Left cardiac atrium (tissue), 4 donors: ENCODE measurements at places on chromosomes 2 and 18. TPM values are rescaled to one million over a fixed set of nuclear protein-coding genes. Genes with fewer than 3 reads are reported as not detected.

The SCYGR4 gene
- total RNA-seq, result not detected

The GALR1 gene
- 0.03 TPM for total RNA-seq

The LCT gene
- total RNA-seq, result not detected

The RFX8 gene
- not detected for total RNA-seq

The RSAD2 gene
- total RNA-seq, result 8.0 TPM

The MYOM1 gene
- 351 TPM for total RNA-seq

The RNU2-63P gene
- total RNA-seq, result not detected

The HTR2B gene
- 6.9 TPM for total RNA-seq

The CTAGE1 gene
- not detected for total RNA-seq

DNA sequence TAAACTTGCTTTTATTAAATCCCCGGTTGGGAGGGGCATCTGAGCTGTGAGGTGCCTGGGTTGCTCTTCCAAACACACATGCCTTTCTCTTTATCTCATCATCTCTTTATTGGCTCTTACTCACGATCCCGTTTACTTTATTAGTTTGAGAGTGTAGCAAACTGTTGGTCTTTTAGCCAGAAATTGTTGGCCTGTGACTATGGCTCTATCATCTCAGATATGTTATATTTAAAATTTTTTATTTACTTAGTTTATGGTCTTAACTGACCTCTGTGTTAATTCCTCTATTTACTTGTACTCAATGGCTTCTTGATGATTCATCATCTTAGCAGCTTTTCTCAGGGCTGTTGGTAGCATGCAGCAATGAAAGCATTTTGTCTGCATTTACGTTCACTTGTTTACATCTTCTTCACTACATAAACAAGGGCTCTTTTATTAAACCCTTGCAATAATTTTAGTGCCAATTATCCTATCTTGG lies 408.4 kb downstream of the HRH4 start:
- no peak for DNase-seq

DNA sequence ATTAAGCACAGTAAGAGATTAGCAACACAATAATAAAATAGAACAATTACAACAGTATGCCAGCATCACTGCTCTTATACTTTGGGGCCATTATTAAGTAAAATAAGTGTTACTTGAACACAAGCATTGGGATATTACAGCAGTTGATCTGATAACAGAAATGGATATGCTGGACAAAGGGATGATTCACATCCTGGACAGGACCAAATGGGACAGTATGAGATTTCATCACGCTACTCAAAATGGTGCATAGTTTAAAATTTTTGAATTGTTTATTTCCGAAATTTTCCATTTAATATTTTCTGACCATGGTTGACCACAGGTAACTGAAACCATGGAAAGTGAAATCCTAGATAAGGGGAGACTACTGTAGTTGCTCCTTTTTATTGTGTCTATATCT lies 138.2 kb downstream of the UBR3 start:
- DNase-seq, result no peak

- peak; percentile 13 for DNase-seq
Measured at GRCh38 chr2:238274152-238274865, 14.1 kb downstream of the PER2 start.

DNA sequence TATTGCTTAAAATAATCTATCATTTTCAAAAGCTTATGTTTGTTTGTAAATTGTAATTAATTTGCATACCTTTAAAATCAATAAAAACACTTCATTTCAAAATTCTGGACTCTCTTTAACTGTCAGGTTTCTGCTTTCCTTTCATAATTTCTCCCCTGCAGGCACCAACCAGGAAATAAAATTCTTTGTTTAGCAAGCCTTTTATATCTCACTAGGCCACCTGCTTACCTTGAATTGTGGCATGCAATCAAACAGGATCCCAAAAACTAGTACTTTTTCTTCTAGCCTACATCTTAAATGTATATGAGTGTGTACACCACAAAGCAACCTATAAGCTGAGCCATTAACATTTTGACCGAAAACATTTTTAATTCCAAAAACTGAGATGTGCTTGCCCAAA lies 233.1 kb downstream of the NR4A2 start:
- DNase-seq, result no peak

GRCh38 chr2:18977409-18977808 lies 381.0 kb downstream of the OSR1 start:
- no peak for DNase-seq

- no peak for DNase-seq
Measured at GRCh38 chr18:35923939-35924684, 48.4 kb upstream of the RMP24 start.

DNA sequence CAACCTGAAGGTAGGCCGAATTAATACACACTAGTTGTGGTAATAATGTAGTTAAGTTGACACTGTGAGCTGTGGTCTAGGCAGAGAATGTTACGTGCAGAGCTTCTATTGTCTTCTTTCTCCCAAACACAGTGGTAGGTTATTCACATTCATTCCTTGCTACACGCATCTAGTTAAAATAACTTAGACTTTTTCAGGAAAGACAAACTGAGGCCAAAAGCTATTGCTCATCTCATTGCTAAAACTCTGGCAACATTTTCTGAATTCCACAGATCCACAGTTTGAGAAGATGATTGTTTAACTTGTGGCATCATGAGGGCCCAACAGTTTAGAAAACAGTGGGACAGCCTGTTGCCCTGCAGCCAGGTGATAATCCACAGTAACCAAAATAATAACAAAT lies 850.4 kb upstream of the FSHR start:
- no peak for DNase-seq

DNA sequence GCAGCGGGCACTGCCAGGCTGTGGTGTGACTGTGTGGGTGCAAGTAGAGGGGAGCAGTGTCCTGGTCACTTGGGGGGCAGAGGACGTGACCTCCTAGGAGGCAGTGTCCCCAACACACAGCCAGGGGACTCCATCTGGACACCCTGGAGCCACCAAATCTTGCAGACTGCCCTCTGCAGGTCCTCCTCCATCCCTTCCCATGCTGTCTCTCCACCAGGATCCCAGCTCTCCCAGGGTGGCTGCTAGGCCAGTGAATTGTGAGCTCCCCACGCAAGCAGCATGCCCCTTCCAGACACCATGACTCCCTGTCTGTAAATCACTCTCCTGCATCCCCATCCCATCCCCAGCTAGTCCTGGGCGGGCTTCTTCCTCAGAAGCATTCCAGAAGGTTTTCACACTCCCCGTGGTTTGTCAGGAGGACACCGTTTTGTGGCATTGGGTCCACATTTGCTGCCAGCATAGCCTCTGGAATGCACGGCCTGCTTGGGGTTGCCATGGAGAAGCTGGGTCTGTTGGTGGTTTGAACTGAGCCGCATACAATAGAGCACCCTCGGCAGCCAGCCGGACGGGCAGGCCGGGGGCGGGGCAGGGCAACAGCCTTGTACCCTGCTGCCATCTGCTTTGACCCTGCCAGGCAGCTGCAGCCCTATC lies 210.7 kb downstream of the KLHL29 start:
- DNase-seq, result no peak

DNA sequence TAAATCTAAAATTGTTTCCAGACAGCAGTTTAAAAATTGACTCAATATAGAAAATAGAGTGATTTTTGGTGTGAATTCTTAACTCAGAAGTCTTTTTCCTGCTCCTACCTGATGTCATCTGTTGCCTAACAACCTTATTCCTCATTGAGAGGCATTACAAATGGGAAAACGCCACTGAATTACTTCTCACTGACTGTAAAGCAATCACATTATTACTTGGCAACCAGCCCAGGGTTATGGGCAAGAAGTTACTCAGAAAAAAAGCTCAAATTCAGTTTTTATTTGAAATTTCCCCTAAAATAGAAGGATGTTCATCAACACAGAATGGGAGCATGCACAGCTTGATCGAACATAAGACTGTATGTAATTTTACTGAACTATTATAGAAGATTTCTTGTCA lies 201.8 kb upstream of the GULP1 start:
- no peak for DNase-seq

- DNase-seq, result no peak
Measured at GRCh38 chr18:6960656-6961055, 156.9 kb downstream of the LAMA1 start.

DNA sequence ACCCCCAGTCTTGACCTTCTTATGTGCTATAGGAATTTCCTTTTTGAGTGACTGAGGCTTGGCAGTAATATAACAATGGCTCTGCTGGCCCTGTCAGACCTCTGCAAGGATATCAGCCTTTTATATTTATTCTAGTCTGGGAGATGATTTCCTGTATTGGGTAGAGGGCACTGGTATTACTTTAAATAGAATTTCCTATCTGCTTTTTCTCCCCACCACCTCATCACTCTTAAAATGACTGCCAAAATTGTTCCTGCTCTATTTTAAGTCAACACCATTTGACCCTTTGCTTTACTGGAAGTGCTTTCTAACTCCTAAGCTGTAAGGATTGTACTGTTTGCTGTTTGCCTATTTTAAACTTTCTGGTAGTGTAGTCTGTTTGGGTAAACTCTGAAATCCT lies 658.4 kb upstream of the FSHR start:
- DNase-seq, result no peak

DNA sequence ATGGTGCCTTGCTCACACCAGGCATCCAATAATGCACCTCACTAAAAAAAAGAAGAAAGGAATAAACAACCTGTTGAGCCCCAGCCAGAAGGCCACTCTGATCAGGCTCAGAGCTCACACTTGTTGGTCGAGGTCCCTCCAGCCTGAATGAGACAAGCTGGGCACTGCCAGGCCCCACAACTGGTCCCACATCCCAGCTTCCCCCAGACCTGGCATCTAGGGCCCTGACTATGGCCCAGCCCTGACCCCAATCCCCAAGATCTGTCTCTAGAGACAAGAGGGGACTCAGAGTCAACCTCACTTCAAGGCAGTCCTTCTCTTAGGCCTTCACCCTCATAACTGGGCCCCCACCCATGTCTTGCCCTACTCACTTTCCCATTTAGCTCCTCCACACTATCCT lies 22.4 kb downstream of the TEX51 start:
- DNase-seq, result no peak

GRCh38 chr2:138600732-138601457 lies 99.3 kb downstream of the SPOPL start:
- no peak for DNase-seq

DNA sequence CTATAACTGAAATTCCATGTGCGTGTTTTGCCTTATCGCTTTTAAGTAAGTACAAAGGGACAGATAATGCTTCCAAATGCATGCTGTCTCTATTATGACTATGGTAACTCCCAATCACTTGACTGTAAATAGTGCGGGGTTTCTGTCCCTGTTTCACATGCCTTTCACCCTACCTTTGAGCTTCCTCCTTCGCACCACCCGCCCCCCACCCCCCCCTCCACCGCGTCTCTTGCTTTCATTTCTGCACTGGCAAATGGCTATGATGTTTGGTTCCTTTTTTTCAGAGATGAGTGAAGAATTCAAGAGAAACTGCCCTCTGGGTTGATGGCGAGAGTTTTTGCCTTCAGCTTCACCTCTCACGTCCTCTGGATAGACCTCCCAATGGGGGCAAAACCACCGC lies 25.0 kb upstream of the SPP2 start:
- no peak for DNase-seq

DNA sequence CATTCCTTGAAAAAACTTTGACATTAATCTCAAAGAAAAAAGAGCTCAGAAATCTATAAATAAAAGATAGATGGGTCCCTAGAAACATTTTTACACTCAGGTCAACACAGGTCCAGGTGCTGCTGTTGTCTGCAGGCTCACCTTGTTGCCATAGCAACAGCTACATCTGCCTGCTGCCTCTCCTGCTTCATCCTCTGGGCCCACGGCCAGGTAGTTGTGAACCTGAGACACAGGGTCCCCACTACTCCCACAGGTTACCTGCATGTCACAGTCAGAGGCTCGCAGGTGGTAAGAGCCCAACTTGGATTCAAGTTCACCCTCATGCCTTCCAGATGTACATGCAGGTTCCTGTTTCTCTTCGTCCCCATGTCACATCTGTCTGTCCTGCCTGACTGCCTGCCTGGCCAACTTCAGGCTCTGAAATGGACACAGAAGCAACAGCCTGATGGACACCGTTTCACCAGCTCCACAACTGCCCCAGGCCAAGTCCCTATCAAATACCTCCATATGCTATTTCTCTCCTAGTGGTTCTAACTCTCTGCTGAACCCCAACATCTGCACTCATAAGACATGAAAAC lies 88.3 kb upstream of the SALL3 start:
- DNase-seq, result no peak

GRCh38 chr2:133142087-133142486 lies 426.2 kb downstream of the NCKAP5 start:
- no peak for DNase-seq

GRCh38 chr2:204257781-204258180 lies 287.5 kb upstream of the PARD3B start:
- DNase-seq, result no peak

- no peak for DNase-seq
Measured at GRCh38 chr18:37698508-37699040, 133.0 kb upstream of the CELF4 start.

- DNase-seq, result no peak
Measured at GRCh38 chr2:64534363-64534762, 10.2 kb downstream of the AFTPH start.

GRCh38 chr2:156538083-156538504 lies 101.9 kb downstream of the GPD2 start:
- no peak for DNase-seq

DNA sequence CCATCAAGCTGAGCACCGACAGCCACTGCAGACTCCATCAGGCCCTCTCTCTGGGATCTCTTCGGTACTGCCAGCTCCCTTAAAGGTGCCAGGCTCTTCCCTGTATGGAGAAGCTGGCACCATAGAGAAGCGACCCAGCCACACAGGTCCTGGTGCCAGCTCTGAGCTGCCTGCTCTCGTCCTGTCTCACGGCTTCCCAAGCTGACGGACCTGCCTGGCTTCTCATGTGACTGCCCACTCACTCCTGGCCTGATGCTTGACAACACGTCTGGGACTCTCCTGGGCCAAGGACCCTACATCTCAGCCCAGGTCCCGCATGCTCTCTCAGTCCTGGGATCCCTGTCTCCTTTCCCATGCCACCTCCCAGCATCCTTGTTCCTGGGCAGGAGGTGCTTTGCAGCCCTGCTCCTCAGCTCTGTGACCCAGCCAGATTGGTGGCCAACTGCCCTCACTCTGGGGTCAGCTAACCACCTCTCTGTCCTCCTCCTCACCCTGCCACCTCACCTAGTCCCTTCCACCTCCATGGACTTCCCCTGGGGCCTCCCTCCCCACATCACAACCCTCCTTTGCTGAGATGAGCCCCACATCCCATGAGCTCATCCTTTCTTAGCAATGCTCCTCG lies 12.5 kb upstream of the ATOH8 start:
- peak; percentile 57 for DNase-seq

GRCh38 chr2:128386066-128386465 lies 67.4 kb upstream of the HS6ST1 start:
- DNase-seq, result no peak

DNA sequence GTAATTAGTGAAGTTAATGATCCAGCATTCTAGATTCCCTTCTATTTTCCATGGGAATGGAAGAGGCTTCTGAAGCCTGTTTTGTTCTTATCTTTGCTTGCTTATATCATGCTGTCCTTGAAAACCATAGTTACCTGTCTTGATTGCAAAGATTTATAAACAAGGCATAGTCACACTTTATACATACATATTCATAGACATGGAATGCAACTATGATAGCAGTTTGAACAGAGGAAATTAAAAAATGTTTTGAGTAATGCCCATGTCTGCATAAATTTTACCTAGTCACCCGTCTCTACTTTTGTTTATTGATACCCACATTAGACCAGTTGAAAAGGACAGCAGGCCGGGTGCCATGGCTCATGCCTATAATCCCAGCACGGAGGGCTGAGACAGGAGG lies 289.0 kb downstream of the PTPRM start:
- no peak for DNase-seq
